Retina (tissue), 1 donor: ENCODE measurements at places on chromosomes 6 and 20.
A peak's percentile ranks its signal among the peaks of the same experiment; 100 is the strongest.

DNA sequence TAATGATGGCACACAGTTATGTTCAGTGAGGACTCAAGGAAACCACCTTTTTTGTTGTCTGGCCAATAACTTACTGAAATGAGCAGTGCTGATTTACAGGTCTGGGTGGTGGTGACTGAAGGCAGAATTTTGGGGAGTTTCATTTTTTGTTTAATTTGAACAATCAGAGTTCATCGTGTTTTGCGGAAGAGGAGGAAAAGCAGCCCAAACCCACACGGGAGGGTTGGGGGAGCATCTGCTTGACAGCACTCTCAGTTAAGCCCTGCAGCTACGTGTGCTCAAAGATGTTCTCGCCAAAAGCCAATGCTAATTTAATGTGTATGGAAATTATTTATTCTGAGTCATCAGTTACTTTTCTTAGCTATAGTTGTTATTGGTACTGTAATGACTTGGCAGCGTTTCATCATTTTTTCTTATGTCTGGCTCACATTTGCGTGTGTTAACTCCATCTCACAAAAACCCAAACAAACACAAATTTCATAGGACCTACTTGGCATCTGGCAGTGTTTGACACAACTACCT lies 89.2 kb downstream of the UST start:
- no peak for DNase-seq

- DNase-seq, result no peak
Measured at GRCh38 chr6:44960898-44961297, 367.2 kb upstream of the RUNX2 start.

- DNase-seq, result peak; percentile 15
Measured at GRCh38 chr20:11585752-11586352, 331.8 kb upstream of the BTBD3 start.

GRCh38 chr6:3617192-3617631 lies 134.3 kb downstream of the PXDC1 start:
- DNase-seq, result no peak

DNA sequence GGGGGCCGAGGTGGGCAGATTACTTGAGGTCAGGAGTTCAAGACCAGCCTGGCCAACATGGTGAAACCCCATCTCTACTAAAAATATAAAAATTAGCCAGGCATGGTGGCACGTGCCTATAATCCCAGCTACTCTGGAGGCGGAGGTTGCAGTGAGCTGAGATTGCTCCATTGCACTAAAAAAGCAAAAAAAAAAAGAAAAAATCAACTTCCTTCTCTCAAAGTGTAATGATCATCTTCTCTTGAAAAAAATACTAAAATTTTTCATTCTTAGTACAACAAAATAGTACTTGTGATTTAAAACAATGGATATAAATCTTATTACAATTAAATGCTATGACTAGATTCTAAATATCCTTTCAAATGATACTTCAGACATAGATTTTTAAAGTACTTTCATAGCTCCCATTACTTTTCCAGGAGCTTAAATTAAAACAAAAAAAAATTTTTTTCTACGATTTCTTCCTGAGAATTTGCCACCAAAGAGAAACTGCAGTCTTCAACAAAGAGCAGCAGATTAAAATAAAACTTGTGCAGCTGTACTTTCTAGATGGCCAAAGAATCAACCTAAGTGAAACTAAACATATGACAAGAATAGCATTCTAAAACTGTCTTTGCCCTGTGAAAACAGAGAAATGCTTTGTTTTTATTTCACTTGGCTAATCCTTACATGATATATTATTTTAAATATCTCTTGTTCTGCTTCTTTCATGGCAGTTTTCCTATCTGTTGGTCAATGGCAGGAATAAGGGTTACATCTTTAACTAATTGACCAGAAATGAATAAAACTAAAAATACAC lies 75.2 kb downstream of the MAP3K5 start:
- DNase-seq, result no peak

DNA sequence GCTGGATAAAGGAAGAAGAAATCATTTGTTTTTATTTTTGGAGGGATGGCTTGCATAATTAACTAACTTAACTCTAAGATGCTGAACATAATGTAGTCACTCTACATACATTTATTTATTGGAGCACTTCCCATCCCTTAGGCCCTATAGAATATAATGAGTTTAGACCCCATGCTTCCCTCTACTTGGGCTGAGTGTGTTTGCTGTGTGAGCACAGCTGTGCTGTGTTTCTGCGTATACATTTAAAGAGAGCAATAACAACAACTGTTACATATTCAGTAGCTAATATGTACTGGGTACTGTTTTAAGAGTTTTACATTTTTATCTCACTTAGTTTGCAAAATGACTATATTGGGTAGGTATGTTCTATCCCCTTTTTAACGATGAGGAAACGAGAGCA lies 736.6 kb upstream of the NRSN1 start:
- DNase-seq, result no peak

- DNase-seq, result no peak
Measured at GRCh38 chr20:2130683-2131082, 29.1 kb downstream of the STK35 start.

DNA sequence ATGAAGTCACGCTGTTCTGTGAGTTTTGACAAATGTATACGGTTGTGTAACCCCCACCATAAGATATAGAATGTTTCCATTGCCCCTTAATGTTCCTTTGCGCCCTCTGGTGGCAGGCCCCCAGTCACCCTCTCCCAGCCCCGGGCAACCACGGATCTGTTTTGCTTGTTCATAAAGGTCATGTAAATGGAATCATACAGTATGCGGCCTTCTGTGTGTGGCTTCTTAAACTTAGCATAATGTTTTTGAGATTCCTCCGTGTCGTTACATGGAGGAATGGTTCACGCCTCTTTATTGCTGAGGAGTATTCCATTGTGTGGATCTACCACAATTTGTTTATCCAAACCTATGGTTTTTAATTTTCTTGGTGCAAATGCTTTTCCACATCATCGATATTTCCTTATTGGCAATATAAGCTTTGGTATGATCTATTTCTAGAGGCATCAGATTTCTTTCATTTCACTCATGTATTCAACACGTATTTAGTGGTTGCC lies 28.4 kb downstream of the LYRM2 start:
- peak; percentile 54 for DNase-seq

DNA sequence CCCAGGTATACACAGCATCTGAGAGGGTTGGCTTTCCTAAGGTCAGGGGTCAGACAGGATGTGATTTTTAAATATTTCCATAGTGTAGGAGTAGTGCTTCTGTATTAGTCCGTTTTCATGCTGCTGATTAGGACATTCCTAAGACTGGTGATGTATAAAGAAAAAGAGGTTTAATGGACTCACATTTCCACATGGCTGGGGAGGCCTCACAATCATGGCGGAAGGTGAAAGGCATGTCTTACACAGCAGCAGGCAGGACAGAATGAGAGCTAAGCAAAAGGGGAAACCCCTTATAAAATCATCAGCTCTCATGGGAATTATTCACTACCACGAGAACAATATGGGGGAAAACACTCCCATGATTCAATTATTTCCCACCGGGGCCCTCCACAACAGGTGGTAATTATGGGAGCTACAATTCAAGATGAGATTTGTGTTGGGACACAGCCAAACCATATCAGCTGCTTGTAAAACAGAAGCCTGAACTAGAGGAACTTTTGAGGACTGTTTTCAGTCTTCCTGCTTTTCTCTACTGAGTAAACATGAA lies 91.0 kb upstream of the MEI4 start:
- DNase-seq, result no peak

DNA sequence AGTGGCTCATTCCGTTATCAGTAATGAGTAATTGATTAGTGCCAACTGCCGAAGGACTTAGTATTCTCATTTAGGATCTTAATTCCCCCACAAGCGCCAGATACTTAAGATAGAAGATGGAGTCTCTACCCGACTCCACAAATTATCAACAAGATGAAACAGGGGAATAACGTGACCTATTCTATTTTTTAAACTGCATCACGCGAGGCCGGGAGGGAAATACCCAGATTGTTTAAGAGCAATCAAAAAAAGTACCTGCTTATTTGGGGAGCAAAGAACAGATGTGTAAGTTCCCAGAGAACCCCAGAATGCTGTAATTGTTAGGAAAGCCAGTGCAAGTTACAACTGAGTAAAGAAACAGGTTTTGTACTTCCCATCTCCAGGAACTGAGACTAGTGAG lies 1.1 kb upstream of the MAP3K5 start:
- no peak for DNase-seq

- peak; percentile 52 for DNase-seq
Measured at GRCh38 chr20:52047811-52048764, 143.5 kb downstream of the ZFP64 start.

DNA sequence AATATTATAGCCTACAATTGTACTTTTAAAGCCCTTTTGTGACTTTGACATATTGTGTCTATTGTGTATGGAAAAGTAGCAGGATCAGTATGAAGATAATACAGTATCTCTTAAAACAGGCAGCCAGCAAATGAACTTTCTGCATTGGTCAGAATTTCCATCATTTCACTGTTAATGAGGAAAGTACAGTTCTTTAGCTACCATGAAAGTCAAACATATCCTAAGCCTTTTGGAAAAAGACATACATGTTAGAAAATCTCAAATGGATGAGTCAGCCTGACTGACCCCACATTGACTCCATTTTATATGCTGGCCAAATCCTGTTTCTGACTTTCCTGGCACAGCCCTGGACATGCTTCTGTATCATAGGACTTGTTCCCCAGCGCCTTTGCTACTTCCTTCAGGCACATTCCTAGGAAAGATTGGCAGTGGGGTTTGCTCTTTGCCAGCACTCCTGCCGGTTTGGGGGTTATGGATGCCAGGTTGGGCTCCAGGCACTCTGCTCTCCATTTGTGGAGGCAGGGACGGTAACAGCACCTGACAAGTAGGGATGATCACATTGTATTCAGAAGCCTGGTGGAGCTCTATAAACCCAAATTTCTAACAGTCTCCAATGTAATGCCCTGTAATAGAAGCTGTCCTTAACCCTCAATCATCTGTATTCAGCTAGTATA lies 43.7 kb downstream of the TOP1 start:
- no peak for DNase-seq

GRCh38 chr6:167898673-167899311 lies 72.1 kb downstream of the AFDN start:
- DNase-seq, result peak; percentile 39

- DNase-seq, result no peak
Measured at GRCh38 chr6:22413681-22414311, 117.0 kb upstream of the PRL start.

DNA sequence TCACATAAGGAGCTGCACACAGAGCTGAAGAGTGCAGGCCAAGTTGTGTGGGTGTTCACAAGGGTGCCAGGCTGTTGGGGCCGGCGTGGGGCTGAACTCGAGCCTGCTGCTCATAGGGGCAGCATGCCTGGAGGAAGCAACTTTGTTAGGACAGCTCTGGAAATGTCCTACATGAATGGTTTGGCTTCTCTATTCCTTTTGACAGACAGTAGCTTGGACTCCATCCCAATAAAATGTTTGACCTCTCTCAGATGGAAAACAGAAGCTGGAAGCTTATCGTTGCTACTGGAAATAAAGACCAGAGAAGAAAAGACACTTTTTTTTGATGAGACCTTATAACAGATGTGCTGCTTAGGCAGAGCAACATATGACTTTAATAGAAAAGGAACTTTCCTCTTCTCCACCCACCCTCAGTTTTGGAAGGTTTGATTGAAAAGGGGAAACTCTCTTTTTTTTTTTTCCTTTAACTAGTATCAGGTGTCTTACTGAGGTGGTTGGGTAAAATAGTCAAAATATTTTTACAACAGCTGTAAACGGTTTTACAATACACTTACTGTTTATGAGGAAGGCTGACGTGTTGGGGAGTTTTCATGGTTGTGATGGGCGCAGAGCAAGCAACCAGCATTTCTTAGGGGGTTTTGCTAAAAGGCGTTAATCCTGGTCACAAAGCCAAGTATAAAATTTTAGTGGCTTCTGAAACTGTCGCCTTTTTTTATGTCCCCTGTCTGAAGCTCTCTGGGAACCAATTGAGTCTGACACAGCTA lies 80.7 kb upstream of the EEF1E1 start:
- DNase-seq, result no peak

DNA sequence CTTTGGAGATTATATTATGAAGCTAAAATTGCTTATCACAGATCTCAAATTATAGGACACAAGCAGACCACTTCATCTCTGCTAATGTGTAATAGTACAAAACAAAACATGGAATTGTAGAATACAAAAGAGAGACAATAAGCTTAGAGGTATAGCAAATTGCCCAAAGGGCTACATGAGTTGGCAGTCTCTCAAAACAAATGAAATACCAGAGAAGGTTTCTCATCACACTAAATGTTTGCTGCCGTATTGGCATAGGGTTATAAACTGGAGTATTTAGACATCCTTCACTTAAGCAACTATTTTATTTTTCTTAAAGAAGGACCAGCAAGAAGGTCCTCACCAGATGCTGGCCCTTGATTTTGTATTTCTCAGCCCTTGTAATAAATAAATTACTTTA lies 5.9 kb upstream of the EYA4 start:
- DNase-seq, result no peak

DNA sequence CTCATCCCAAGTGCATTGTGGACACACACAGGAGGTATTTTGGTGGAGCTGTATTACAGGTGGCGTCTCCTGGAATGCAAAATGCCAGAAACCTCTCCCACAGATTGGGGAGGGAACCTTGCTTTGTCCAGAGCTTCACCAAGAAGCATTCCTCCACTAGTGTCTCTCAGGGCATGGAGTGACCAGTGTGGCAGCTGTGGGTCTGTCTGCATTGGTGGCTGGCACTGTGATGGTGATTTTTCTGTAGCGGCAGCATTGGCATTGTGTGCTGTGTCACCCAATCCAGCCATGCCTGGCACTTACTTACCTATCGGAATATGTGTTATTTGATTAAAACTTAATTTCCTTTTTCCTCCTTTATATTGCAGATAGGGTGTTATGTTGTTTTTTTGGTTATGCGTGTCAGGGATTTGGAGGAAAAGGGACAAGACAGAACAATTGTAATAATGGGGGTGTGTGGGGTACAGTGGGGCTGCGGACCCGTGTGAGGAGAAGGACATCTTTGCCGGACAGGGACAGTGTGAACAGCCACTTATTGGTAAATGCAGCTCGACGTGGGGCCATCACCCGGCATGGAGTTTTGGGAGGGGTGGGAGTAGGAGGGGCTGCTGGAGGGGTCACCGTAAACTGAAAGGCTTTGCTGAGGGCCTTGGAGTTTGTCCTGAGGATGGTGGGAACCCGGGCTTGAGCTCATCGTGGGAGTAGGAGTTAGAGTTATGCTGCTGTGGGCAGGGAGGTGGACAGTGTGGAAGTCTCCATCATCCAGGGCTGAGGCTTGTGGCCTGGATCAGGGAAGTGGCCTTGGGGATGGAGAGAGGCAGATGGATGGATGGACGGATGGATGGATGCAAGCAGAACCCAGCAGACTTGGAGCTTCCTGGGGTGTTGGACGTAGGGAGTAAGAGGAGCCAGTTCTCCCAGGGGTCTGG lies 105.0 kb downstream of the SYCP2 start:
- DNase-seq, result no peak

GRCh38 chr6:124927806-124928205 lies 34.4 kb upstream of the RNF217 start:
- DNase-seq, result no peak

DNA sequence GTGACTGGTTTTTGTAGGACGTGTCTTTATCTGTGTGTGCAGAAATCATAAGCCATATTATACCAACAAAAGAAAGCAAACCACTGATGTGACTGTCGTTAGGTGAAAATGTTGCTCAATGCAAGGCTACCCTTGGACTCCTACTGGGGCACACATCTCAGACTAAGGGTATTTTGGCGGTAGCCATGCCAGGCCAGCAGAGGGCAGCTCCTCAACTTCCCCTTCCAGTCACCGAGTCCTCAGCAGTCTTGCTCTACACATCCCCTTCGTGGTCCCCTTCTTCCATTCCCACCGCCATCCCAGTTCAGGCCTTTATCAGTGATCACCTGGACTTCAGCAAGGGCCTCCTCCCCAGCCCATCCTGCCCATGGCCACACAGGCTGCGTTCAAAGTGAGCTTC lies 113.7 kb upstream of the GGTLC1 start:
- no peak for DNase-seq

GRCh38 chr6:125816828-125817280 lies 26.1 kb downstream of the NCOA7 start:
- DNase-seq, result no peak
